ENCODE measurements at places on chromosomes 12 and 14.

- no peak for DNase-seq
Observed at GRCh38 chr14:67970923-67971322, 151.3 kb downstream of the RAD51B start.

- DNase-seq = peak; percentile 67
Observed at GRCh38 chr14:106518054-106518943, 991.9 kb downstream of the TMEM121 start.

DNA sequence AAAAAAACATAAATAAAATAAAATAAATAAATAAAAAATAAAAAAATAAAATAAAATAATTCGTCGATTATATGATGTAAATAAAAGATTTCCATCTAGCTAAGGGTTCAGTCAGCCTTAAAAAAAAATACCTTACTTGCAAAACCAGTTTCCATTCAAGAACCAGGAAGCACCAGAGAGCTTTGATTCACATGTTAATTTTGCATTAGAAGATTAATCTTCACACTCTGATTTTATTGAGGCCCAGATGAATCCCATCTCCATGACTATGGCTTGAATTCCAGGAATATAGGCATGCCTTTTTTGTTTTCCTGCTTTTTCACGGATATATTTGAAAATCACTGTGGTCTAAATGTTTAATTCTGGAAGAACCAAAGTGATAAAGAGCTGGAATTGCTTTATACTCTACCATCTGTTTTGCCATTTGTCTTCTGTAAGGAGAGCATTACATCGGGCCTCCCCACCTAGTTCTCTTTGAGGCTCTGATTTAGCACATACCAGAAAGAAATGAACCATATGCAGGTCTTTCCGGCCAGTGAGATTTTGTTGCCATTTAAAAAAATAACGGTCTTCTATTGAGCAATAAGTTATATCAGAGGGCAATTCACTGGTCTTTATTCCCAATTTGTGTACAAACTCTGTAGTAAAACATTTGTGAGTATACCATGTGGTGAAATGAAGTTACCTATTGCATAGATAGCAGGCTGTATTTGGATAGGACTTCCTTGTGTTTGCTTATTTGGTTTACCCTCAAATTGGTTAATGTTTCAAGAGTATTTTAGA, 175.5 kb downstream of the AEBP2 start:
- DNase-seq = no peak

- no peak for DNase-seq
Observed at GRCh38 chr12:3040663-3041544, 36.3 kb upstream of the TSPAN9 start.

GRCh38 chr12:85260896-85261295, 19.1 kb upstream of the ALX1 start:
- DNase-seq = no peak

DNA sequence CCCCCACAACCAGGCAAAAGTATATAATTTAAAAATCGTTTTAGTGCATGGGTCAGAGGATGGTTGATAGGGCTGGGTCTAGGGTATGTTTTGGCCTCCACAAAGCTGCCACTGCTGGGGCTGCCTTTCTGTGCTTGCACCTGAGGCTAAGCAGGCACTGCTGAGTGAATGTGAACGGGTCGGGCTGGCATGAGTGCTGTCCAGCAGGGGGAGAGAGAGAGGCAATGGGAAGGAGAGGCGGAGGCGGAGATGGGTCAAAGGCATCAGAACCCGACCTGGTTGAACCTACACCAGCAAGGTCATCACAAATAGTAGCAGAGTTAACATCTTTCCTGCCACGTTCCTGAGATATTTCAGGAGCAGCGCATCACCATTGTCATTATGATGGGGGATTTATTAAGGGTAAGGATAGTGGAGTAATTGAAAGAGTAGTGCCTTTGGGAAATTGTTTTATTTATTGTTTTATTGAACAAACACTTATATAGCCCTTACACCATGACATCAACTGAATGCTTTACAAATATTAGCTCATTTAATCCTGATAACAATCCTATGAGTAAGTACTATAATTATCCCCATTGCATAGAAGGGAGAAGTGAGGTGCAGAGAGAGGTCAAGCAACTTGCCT, 5.8 kb upstream of the NRXN3 start:
- no peak for DNase-seq

GRCh38 chr12:26576266-26576665, 256.7 kb downstream of the ITPR2 start:
- no peak for DNase-seq

- DNase-seq = no peak
Observed at GRCh38 chr14:55389330-55389729, 22.3 kb downstream of the ATG14 start.

- no peak for DNase-seq
Observed at GRCh38 chr14:104979758-104980610, 1.8 kb upstream of the AHNAK2 start.

DNA sequence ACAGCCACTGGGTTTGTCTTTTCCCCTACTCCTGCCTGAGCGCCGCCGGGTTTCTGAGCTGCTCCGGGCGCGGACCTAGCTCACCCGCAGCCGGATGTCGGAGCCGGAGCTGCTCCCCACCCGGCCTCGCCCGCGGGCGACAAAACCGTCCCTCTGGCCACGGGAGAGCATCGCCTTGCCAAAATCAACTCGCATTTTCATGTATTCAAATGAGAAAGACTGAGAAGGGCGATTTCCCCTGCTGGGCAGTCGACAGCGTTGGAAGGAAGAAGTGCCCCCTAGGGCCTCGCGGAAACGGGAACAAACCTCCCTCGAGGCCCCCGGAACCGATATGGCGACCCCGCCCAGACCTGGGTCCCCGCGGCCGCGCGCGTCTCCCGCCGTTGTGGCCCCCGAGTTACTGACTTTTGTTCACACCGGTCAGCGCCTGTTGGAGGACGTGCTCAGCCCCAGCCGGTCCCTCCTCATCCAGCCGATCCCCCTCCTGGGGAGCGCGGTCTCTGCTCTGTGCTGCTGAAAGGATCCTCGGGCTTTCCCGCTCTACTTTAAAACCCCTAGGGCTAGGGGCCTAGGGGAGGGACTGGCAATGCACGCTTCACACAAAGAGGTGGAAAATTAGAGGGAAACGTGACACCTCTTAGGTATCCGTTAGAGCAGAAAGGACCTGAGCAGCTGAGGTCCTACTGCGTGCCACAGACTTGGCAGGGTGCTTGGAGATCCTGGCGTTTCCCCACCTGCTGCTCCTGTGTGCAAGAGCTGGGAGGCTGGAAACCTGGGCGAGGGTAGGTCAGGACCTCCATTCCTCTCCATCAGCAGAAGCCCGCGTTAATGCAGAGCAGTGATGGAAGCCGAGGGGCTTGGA, 4.3 kb downstream of the TTC6 start:
- DNase-seq = no peak

DNA sequence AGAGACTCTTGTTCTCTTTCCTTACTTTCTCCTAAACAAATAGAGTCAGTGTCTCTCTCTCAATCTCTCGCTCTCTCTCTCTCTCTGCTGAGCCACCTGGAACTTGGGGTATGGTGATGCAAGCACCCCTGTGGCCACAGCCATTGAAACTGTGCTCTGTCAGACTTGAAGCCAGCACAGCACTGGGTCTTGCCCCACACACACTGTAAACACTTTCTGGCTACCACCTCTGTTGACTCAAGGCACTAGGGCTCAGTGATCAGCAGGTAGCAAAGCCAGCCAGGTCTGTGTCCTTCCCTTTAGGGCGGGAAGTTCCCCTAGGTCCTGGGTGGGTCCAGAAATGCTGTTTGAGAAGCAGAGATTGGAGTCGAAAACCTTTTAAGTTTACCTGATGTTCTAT, 125.9 kb upstream of the GARIN6 start:
- DNase-seq = no peak

DNA sequence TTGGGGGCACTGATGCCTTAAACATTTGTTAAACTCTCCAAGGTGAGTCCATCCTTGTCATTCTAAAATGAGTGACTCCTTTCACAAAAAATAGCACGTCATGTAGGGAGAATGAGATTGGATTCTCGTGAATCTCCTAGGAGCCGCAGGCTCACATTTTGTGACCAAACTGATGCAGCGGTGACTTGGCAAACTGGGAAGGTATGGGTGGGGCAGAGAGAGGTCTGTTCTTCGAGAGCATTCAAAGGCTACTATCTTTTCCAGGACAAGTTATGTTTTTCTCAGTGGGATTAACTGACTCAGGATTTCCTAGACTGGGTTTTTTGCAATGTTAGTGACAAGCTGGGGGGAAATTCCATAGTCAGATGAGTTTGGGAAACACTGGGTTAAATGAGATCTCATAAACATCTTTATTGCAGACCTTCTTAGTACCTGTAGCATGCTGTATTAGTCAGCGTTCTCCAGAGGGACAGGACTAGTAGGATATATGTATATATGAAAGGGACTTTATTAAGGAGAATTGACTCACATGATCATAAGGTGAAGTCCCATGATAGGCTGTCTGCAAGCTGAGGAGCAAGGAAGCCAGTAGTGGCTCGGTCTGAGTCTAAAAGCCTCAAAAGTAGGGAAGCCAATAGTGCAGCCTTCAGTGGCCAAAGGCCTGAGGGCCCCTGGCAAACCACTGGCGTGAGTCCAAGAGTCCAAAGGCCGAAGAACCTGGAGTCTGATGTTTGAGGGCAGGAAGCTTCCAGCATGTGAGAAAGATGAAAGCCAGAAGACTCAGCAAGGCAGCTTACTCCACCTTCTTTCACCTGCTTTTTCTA, 61.0 kb downstream of the FOXN4 start:
- no peak for DNase-seq

DNA sequence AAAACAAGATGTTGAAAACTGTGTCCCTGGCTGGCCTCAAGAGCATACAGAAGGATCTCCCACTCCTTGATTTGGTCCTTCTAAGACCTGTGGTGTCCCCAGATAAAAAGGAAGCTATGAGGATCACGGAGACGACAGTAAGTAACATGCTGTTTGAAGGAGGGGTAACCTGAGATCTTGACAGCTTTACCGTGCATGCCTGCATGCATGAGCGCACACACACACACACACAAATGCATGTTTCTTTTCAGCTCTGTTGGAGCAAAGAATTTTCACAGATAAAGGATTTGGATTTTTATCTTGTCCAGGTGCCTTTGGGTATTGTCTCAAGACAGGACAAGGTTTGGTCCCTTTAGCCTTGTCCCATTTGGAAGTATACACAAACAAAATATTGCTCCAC, 411.6 kb upstream of the CCDC196 start:
- no peak for DNase-seq

DNA sequence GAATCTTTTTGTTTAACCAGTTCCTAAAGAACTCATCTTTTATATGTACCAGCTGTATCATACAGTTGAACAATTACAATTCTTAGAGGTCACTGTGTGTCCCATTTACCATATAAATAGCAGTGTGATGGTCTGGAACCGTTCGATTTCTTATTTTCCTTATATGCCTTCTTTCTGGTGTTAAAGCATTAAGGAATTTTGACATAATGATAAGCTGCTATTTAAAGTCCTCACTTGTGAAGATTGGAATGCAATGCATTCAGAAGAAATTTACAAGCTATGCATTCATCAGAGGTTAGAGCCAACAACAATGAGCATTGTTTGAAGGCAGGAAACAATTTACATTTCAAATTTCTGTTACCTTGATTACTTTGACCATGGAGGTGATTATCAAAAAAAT, 80.0 kb upstream of the PRICKLE1 start:
- DNase-seq = no peak

DNA sequence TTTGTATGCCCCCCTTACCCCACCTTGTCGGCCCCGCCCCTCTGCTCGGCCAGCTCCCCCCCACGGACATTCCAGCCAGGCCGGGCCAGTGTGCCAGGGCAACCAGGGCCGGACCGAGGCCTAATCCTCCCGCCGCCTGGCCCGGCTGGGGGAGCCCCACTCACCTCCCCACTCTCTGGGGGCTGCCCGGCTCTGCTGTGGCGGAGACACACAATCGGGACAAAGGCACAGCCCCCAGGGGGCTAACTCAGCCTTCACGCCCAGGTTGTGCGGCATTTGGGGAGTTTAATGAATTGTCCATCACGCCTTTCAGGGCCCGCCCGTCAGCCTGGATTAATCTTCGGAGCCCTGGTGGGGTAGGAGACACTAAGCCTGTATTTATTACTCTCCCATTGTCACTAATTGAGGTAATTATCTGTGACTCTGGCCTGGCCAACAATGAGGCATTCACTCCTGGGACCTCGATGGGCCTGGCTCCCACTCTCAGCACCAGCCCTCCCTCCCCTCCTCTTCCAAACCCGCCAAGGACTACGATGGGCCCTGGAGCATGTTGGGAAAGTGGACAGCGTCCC, 8.7 kb downstream of the WNT1 start:
- DNase-seq = no peak

DNA sequence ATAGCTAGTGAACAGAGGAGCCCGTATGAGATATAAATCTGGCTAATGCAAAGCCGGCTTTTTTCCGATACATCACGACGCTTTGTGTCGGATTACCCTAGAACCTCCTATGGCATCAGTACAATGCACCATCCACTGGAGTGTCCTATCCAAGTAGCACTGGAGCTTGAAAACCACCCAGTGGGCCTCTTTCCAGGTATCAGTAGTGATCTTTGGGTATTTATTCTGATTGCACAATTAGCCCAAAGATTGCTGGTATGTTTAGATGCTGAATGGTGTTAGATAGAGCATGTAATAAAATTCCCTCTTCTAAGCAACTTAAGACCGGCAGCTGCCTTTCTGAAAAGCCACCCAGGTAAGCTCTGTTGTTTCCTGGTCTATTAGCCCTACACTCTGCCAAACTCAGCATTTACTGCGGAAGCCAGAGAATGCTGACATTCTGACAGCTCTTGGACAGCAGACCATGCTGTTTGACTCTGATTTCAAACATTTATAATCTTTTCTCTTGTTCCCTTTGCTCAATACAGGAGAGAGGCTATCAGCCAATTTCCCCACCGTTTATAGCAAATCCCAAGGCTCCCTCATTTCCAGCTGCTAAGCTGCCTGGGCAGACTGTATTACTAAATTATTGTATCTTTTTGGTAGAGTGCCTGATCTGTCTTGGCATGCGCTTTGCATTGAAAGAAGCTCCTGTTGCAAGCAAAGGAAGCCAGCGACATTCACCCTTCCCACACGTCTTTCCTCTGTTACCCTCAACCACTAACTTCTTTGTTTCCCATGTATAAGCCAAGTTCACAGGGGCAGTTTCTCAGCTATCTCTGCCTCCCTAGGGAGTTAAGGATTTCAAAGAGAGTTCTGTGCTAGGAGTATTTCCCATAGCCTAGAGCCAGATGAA, 388.3 kb upstream of the GARIN6 start:
- DNase-seq = no peak

DNA sequence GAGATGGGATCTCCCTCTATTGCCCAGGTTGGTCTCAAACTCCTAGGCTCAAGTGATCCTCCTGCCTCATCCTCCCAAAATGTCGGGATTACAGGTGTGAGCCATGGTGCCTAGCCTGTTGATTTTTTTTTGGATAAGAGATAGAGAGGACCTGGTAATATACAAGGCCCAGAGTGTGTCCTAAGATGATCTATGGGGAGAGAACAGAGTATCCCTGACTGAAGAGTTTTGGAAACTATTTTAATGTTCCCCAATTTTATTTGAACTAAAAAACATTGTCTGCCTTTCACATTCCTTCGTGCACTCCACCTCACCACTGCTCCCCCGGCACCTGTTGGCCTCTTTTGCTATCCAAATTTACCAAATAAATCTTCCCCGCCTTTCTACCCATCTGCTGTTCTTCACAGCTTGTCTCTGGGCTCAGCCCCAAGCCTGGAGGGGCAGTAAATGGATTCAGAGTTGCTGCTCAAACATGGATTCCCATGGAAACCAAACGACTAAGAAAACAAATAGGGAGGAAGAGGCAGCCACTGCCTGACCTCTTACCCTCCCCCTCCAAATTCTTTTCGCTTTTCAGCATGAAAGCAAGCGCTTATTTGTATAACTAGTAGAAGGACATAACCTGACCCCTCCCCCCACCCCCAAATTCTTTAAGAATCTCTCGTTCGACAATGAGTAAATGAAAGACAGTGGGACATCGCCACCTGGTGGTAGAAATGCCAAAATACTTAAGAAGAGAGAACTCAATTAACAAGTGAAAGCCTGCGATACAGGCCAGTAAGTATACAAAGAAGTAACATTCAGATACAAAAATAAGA, 22.6 kb downstream of the OR10G3 start:
- DNase-seq = peak; percentile 38

Data from stimulated activated CD8-positive, alpha-beta memory T cell treated with anti-CD3 and anti-CD28 coated beads, Interleukin-4, amount 100 ng/mL, for 1 hour (primary cell).